Stimulated activated CD8-positive, alpha-beta memory T cell treated with anti-CD3 and anti-CD28 coated beads, Interleukin-12 subunit alpha, Interleukin-12 subunit beta, amount 100 ng/mL, for 1 hour (primary cell): ENCODE measurements at places on chromosomes 2 and 18.

GRCh38 chr18:44742718-44743311 lies 62.1 kb downstream of the SETBP1 start:
- DNase-seq = no peak

- no peak for DNase-seq
These were observed 1.8 kb upstream of the GBX2 start for GRCh38 chr2:236169741-236170589.

GRCh38 chr2:117801826-117802225 lies 12.7 kb upstream of the DDX18 start:
- DNase-seq = no peak

- DNase-seq = no peak
These were observed 103.9 kb upstream of the TMEFF2 start for GRCh38 chr2:192298664-192299063.

DNA sequence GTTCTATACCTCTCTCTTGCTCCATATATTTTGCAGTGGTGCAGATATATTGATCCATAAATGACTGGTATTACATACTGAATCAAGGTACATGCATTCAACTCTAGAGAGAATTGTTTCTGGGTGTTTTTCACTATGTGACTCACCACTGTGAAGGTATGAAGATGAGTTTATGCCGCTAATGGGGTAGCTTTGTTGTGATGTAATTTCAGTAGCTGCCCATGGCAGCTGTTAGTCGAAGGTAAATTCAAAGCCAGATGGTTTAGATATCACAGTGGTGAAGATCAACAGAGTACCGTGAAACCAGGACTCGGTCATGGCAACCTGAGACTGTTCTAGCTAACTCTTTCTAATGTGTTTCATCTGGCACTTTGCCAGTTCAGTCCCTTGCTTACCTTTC lies 50.4 kb downstream of the PKP4 start:
- no peak for DNase-seq

DNA sequence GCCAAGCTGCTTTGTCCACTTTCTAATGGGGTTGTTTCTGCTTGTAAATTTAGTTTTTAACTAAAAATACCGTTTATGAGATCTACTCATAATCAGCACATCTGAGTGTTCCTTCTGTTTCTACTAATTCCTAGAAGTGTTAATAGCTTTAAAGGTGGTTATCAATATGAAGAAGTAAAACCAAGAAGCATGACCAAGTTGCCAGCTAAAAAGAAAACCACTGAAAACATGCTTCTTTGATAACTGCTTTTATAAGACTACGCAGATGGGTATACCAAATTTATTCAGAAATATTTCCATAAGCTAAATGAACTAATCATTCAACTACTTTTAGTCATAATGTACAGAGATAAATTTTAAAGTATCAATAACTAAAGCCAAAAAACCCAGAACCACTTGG lies 101.8 kb downstream of the C2orf74 start:
- no peak for DNase-seq

DNA sequence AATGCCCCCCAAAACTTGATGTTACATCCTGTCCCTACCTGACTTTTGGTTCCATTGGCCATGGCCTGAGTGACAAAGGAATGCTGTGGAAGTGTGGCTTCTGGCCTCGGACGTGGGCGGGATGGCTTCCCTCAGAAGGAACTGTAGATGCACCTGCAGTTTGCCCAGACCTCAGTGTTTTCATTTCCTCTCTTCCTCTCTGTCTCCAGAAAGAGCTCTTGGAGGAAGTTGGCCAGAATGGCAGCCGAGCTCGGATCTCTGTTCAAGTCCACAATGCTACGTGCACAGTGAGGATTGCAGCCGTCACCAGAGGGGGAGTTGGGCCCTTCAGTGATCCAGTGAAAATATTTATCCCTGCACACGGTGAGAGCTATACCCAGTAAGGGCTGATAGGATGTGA lies 61.0 kb upstream of the TMEM87B start:
- DNase-seq = no peak

DNA sequence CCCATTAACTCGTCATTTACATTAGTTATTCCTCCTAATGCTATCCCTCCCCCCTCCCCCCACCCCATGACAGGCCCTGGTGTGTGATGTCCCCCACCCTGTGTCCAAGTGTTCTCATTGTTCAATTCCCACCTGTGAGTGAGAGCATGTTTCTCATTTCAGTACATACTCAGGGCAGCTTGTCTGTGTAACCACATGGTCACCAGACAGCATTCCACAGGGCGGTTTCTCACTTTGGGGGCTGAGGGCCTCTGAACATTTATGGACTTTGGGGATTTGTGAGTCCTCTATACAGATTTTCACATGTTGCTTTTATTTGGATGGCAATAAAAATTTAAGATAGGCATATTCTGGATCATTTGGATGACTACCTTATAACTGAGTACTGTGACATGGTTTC lies 84.0 kb downstream of the LYPD6B start:
- no peak for DNase-seq

DNA sequence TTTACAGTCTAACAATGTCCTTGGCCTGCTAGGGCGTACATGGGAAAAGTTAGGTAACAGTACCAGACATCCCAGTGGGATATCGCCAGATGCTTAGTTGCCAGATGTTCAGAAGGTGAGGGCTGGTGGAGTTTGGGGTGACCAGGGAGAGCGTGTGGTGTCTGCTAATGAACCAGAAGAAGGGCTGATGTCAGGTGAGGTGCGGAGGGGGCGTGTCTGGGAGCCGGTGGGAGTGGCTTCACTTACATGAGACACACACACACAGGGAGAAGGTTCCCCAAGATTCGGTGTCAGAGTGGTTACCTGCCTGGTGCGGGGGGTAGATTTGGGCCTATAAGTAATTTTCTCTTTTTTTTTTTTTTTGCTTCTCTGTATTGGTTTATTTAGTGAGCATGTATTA lies 12.2 kb downstream of the RAB31 start:
- DNase-seq = no peak

GRCh38 chr2:115303-115702 lies 69.0 kb upstream of the FAM110C start:
- no peak for DNase-seq

DNA sequence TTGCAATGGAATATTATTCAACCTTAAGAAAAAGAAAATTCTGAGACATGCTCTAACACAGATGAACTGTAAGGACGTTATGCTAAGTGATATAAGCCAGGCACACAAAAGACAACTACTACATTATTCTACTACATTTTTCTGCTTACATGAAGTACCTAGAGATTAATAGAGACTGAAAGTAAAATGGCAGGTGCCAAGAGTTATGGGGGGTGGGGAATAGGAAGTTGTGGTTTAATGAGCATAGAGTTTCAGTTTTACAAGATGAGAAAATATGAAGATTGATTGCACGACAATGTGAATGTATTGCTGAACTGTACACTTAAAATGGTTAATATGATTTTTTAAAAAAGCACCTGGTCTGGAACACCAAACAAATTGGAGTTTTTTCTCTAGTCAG lies 1231.6 kb upstream of the DDX18 start:
- DNase-seq = no peak

DNA sequence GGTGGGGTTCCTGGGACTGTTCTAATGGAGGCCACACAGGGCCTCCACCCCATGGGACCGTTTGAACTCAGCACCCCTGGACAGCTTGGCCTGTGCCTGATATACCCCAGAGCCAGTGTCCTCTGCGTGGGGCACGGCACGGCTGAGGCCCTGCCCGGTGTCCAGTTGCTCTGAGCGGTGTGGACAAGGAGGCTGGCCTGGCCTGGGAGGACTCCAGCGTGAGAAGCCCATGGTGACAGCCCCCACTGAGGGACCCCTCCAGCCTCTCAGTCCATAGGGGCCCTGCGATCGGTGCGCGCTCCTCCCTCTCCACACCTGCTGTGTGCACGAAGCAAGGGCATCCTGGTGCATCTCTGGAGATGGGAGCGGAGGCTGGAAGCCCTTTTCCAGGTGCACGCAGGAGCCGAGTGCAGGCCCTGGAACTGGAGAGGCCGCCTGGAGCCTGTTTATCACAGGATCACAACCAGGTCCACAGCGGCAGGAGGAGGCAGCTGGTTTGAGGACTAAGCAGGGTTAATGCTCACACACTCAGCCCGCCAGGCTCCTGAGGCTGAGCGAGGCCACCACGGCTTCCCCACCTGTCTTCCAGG lies 120.2 kb downstream of the PTGR3 start:
- DNase-seq = no peak

DNA sequence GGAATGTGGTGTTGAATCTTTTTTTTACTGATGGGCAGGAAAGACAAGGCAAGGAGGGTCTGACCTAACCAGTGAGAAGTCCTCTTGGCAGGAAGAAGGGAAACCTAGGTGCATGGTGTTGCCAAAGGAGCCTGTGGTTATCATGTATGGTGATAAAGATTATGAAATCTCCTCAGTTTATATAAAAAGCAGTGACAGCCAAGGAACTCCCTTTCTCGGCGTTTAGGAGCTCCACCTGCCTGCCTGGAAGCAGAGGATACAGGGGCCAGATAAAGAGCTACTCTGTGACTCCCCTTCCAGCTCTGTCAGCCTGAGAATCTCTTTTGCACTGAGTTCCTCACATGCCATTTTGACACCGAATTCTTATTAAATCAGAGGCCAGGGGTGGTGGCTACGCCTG lies 26.1 kb downstream of the COLEC12 start:
- no peak for DNase-seq

GRCh38 chr2:207770602-207771404 lies 1.1 kb upstream of the FZD5 start:
- no peak for DNase-seq

DNA sequence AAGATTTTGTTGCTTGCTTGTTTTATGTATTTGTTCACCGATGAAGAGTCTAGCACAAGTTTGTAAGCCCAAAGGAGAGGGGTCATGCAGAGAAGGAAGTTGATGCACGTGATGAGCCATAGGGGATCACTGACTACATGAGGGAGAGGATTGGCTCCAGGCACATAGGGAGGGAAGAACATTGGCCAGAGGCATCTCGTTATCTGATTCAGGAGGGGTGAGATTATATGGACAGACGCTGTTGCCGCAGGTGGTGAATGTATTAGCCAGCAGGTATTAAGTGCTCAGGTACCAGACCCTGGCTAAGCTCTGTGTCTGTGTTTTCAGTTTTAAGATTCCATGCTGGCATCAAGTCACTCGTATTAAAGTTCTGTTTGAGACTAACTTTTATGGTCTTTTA lies 91.8 kb upstream of the CHST9 start:
- no peak for DNase-seq

DNA sequence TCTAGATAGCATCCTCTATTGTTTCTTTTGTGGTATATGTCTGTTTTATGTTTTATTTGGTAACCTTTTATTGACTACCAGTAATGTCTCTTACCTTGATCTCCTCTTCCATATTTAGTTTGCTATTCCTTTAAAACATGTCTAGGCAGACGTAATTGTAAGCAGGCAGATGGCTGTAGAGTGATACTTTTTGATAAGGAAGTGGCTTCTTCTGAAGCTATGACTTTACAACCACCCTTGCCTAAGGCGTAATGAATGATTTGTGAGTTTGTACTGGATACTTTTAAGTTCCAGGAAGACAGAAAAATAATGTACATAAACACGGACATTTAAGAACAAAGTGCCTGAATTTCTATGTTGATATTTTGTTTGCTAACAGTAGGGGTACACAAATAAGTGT lies 85.6 kb downstream of the ZNF804A start:
- DNase-seq = no peak

DNA sequence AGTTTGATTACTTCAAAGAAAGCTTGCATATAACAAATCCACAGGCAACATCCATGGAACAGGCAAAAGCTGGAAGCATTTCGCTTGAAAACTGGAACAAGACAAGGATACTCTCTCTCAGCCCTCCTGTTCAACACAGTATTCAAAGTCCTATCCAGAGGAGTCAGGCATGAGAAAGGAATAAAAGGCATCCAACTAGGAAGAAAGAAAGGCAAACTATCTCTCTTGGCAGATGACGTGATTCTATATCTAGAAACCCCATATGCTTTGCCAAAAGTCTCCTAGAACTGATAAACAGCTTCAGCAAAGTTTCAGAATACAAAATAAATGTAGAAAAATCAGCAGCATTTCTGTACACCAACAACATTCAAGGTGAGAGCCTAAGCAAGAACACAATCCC lies 34.1 kb upstream of the MC4R start:
- no peak for DNase-seq
